ENCODE measurements at places on chromosomes 12 and 14.

GRCh38 chr12:116381744-116382685, 104.5 kb upstream of the MED13L start:
- DNase-seq, result peak; percentile 95

GRCh38 chr12:3728686-3729085, 24.2 kb downstream of the CRACR2A start:
- DNase-seq, result no peak

DNA sequence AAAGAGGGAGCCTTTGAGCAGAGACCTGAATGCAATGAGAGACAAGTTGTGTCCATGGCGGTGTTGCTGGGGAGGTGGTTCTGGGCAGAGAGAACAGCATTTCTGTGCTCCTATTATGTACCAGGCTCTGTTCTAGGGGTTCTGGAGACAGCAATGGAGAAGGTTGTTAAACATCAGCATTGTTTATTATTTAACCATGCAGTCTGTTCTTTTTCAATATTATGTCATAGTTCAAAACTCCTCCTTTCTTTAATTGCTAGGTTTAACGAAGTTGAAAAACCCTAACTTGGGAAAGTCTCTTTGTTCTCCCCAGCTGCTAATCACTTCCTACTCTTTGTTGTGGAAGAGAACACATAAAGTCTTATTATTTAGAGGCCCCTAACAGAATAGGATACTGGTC, 279.3 kb downstream of the RAD51B start:
- DNase-seq, result no peak

DNA sequence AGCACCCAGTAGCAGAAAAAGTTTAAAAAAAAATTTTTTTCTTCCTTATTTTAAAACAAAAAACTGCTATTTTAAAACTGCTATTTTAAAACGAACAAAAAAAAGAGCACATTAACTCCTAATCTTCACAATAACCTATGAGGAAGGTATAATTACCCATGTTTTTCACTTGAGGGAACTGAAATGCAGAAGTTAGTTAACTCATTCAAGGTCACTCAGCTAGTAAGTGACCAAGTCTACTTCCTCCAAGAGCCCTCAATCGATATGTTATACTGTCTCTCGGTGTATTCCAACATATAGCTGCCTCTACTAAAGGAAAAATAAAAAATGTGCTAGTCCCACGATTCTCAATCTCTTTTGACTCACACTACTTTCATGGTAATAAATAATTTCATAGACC, 7.8 kb downstream of the RPAP3 start:
- DNase-seq, result no peak

GRCh38 chr14:91252871-91253794, 8.6 kb upstream of the GPR68 start:
- DNase-seq, result no peak

DNA sequence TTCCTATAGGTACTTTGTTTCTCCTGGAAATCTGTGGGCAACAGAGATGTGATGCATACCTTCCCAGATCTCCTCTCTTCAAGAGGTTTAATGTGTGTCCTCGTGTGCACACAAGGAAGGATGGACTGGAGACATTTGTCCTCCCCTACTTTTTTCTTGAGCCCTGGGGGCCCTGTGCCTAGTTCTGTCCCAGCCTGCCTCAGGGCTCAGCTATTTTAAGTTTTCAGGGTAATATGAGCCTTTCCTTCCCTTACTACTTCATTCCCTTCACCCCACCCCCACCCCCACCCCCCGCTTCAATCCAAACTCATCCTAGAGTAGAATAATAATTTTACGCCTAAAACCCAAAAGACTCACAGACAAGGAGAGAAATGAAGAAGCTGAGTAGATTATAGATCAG, 446 bp downstream of the STAC3 start:
- DNase-seq, result no peak

GRCh38 chr14:102949062-102949800, 26.8 kb downstream of the AMN start:
- no peak for DNase-seq

- no peak for DNase-seq
These were observed 27.6 kb downstream of the ETV6 start for GRCh38 chr12:11677093-11677492.

DNA sequence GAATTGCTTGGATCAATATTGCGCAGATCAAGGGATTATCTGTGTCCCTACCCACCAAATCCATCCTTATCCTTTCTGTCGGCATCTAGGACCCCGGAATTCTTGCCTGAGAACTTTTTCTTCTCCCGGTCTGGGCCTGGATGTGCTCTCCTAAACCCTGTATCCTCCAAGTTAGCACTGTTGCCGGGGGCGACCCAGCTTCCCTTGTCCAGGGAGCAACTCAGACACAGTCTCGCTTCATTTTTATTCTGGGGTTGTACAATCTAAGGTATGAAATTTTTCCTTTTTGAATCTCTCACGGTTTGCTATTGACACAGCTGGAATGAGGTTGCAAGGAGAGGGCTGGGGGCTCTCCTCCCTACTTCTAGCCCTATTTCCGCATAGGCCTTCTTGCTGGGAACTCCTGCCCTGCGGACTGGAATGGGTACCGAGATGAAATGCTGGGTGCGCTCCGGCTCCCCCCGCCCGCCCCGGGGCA, 403 bp upstream of the PNP start:
- no peak for DNase-seq

GRCh38 chr14:100785626-100786025, 40.3 kb upstream of the MEG3 start:
- DNase-seq, result no peak

DNA sequence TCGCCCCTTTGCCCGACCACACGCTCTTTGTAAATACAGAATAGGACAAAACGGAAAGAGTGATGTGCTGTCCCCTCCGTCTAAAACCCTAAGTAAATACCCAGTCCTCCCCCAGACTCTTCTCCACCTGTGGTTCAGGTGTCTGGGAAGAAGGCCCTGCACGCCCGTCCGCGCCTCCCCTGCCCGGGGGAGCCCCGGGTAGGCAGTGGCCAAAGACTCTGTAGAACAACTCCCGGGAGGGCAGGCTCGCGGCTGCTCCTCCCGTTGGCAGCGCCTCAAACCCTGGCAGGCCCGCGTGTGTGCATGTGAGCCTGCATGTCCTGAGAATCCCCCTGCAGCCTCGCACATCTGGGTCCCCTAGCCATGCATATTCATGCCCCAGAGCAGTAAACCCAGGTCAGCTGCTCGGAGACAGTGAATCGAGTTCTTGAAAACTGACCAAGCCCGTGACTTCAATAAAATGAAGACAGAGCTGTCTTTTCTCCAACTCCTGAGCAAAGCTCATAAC, 165.8 kb downstream of the MON2 start:
- DNase-seq, result no peak

- peak; percentile 24 for DNase-seq
These were observed 31.7 kb upstream of the TUBA1C start for GRCh38 chr12:49232940-49233841.
